ENCODE measurements at places on chromosomes 13 and 19.

- DNase-seq = no peak
Observed at GRCh38 chr13:109857803-109858202, 71.4 kb upstream of the IRS2 start.

- DNase-seq = no peak
Observed at GRCh38 chr13:100014621-100015020, 33.0 kb downstream of the ZIC2 start.

DNA sequence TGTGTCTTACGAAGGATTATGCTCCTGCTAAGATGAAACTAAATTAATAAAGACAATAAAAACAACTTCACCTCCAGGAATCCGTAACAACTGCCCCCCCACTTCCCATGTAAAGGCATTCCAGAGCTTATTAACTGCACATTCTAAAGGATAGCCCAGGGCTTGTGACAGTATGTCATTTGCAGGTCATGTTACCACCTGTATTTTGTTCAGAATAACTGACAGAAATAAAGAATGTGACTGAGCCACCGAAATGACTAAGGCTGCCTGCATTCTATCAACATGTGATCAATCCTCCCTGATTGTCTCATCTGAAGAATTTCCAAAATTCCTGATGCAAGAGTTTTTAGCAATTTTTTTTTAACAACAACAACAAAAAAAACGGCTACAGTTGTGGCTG is 117.2 kb downstream of the MIPEP start:
- DNase-seq = no peak

DNA sequence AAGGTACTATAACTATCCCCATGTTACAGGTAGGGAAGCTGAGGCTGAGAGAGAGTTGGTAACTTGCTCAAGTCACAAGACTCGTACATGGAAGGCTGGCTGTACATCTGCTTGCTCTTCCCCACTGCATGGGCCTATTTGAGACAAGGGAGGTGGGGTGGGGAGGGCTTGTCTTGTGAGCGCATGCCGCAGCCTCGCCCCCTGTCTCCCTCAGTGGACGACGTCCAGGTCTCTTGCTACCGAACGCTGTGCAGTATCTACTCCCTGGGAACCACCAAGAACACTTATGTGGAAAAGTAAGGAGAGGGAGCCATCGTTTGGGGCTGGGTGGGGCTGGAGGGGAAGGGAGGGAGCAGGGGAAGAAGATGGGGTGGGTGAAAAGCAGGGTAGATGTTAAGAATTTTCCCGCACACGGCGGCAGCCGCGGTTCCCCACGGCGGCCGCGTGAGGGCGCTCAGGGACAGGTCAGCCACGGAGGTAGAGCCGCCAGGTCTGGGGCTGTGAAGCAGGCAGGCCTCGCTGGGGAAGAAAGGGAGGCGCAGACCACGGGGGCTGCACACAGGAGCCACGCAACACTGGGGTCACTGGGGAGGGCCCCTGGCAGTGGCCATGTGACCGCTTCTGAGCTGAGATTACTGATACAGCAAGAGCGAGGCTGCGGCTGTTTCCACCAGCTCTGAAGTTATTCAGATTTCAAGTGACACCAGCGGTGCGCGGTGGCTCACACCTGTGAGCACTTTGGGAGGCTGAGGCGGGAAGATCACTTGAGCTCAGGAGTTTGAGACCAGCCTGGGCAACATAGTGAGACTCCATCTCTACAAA is 81.5 kb downstream of the RYR1 start:
- peak; percentile 5 for DNase-seq

DNA sequence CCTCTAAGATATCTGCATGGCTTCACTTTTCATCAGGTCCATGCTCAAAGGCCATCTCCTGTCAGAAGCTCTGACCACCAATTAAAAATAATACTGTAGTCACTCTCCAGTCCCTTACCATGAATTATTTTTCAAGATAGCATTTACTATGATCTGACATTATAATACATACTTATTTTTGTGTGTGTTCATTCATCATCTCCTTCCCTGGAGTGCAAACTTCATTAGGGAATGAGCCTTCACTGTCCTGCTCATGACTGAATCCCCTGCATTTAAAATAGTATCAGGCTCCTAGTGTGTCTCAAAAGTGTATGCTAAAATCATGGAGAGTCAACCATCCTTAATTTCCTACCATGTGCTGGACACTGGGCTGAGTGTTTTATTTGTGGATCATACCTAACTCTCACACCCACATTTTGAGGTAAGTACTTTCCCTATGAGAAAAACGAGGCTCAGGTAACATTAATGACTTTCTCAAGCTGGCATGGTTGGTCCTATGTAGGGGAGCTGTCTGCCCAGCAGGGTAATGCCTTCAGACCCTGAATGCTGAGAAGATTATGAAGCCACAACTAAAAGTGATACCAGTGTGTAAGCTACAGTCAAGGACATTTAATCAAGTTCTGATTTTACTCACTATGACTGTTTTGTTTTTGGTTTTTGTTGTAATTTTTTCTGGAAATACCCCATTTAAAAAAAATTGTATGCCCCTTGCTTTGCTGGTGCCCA is 16.3 kb downstream of the PLA2G4C start:
- no peak for DNase-seq

DNA sequence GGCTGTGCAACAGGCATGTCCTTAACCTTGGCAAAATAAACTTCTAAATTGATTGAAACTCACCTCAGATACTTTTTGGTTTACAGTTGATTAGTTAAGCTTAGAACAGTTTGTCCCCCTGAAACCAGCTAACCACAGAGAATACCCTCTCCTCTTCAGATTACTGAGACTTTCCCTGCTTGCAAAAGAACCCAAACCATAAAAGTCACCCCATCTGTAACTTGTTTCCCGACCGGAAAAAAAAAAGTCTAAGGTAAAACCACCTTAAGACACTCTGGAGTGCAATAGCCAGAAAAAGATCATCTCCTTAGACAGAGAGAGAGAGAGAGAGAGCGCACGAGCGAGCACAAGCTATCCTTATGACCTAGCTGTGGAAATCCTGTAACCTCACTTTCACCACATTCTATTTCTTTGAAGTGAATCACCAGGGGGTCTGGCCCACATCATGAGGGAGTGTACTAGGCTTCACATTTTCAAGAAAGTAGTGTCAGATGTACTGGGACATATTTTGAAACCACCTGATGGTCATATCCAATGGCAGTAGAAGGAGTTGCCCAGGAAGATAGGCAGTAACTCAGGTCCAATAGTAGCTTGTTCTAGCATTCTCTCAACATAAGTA is 11.1 kb upstream of the GTF2F2 start:
- no peak for DNase-seq

DNA sequence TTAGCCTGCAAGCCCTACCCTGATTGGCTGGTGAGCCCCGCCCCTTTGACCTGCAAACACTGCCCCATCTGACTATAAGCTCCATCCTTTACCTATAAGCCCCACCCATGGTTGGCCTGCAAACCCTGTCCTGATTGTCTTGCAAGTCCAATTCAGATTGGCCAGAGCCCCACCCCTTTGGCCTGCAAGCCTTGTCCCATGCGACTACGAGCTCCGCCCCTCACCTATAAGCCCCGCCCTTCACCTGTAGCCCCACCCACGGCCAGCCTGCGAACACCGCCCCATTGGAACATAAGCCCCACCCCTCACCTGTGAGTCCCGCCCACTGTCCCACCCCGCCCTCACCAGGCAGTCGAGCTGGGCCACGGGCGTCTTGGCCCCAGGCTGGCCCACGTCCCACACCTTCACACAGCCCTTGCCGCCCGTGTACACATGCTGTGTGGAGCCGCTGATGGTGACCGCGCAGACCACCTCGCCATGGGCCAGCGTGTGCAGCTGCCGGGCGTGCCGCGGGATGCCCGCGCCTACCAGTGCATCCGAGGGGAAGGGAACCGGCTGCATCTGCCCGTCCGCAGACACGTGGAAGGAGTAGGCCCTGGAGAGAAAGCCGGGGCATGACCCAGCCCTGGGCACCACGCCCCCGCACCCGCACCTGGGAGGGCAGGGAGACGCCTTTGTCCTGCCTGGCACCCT is 22.9 kb downstream of the TLE2 start:
- no peak for DNase-seq

DNA sequence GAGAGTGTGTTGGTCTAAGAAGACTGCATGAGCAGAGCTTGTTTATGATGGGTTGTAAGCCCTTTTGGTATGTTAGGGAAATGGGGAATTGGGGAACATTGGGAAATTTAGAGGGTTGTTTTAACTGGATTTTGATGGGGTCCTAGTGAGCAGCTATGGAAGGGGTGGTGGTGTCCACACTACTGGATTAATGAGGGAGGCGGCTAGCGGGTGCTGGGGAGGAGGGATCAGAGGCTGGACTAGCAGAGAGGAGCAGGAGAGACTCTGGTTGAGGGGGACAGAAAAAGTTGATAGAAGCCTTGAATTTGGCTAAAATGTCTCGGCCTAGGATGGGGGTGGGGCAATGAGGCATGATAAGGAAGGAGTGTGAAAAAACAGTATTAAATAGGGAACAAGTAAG is 1369.1 kb downstream of the UQCRFS1 start:
- no peak for DNase-seq

GRCh38 chr19:35445826-35446593 is 2.0 kb upstream of the FFAR2 start:
- DNase-seq = no peak

- DNase-seq = no peak
Observed at GRCh38 chr13:32932376-32932775, 83.8 kb upstream of the KL start.

DNA sequence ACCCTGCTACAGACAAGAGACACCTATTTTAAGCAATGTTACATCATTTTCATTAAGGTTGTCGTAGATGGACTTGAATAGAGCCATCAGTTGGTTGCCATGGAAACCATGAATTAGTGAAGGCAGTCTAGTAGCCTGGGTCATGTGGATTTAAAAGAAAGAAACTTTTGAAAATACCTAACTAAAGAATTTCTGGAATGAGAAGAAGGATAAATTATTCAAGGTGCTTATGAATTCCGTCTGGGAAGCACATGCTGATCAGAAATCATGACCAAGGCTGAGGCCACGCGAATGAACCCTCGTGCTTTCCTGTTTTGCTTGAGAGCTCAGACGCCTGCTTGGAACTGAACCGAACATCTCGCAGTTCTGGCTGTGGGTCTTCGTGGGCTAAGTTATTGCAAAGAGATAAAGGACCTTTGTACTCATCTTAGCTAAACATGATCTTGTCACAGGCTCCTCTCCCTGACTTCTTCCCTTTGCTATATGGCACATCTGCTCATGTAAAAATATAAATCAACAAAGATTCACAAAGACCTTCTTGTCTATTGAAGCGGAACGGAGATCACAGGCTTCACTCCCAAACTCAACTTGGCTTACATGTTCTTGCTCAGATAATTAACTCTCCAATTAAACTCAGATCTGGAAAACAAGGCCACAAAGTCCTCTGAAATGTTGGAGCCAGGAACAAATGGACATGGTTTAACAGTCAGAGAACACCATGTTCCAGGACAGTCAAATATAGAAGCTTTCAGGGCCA is 140.2 kb downstream of the NUFIP1 start:
- no peak for DNase-seq

DNA sequence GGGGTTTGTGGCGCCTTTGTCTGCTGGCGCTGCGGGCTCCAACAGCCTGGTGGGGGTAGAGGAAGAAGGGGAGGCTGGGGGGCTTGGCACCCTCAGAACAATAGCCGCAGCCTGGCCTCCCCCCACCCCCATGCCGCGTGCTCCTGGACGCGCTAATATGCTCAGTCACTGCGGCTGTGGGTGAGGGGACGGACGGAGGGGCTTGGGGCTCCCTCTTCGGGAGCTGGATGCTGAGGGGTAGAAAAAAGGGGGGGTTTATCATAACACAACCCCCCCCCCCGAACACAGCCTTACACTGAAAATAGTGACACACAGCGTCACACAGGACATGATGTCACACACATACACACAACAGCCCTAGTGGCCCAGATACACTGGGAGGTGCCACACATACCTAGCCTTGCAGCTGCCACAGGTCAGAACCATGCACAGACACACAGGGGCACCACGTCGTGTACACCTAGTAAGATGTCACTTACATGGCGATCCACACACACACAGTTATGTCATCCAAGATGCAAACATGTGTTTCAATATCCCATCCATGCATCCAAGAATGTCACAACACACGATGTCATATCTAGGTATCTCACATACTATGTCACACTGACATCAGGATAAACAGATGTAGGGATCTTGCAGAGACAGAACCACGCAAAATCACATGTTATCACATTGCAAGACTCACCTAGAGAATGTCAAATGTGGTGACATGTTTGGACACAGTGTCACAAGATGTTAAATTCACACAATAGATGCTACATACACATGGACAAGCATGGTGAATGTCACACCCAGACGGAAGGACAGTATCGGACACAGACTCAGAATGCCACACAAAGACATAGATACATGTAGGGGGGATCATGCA is 806 bp downstream of the MAST1 start:
- DNase-seq = no peak

DNA sequence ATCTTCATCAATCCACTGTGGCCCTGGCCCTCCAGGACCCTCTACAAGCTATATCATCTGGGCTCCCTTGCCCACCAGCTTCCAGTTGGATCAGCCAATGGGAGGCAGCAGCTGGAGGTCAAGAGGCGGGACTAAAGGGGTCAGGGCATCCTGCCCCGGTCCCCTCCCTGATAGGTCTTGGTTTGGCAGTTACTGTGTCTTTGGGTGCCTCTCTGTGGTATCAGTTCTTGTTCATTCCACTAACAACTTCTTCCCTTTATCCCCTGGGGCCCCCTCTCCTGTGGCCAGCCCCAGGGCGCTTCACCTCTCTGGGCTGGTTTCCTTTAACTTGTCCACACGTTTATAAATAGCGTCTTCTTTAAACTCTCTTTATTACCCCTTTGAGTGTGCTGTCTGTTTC is 83.6 kb downstream of the DCT start:
- DNase-seq = no peak

DNA sequence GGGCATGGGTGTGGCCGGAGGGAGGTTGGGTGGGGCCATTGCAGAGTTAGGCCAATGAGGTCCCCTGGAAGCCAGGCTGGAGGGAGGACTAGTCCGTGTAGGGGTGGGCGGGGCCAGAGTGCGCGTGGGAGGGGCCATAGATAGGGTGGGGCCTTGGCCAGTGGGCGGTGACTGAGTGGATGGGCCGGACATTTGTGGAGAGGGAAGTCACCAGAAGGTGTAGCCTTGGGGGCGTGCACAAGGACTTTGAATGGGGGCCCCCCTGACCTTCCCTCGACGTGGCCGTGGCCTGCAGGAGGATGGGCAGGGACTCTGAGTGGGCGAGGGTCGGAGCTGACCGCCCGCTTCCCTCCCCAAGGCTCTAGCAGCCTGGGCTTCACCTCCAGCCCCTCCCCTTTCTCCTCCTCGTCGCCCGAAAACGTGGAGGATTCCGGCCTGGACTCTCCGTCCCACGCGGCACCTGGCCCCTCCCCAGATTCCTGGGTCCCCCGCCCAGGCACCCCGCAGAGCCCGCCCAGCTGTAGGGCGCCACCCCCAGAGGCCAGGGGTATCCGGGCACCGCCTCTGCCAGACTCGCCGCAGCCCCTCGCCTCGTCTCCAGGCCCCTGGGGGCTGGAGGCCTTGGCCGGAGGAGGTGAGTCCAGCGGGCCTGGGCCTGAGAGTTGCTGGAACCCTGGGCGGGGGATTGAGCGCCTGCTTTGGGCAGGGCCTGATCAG is 16.5 kb upstream of the B3GNT3 start:
- no peak for DNase-seq
